Fibroblast of lung (primary cell): ENCODE measurements at places on chromosomes 2 and 18.

DNA sequence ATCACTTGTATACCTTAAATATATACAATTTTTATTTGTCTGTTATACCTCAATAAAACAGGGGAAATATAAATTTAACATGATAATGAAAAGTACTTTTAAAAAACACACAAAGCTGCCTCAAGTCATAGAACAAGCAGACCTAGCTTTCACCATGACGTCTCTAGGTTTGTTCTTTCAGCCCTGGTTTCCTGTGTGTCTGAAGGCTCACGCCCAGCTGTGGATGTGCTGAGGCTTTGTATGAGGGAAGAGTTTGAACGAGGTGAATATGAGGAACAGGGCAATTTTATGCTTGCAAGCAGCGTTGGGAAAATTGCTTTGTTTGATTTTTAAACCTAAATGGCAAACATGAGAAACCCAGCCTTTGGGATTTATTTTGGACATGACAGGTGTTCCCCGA lies 15.3 kb downstream of the SH3RF3 start:
- no peak for DNase-seq

DNA sequence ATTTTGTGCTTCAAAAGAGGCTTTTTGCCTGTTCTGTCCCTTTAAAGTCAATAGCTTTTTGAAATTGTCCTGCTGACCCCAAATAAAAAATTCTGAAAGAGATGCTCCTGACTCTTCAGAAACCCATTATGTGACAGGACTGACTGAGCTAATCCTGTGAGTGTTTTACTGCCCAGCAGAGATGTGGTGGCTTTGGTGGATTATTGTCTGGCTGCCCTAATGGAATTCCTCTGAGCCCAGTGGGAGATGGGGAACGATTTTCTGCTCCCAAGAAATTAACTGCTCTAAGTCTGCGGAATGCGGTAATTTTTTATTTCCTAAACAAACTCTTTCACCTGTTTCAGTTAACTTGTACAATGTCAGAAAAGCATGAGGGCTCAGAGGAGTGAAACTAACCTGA lies 258.2 kb downstream of the IKZF2 start:
- no peak for DNase-seq

DNA sequence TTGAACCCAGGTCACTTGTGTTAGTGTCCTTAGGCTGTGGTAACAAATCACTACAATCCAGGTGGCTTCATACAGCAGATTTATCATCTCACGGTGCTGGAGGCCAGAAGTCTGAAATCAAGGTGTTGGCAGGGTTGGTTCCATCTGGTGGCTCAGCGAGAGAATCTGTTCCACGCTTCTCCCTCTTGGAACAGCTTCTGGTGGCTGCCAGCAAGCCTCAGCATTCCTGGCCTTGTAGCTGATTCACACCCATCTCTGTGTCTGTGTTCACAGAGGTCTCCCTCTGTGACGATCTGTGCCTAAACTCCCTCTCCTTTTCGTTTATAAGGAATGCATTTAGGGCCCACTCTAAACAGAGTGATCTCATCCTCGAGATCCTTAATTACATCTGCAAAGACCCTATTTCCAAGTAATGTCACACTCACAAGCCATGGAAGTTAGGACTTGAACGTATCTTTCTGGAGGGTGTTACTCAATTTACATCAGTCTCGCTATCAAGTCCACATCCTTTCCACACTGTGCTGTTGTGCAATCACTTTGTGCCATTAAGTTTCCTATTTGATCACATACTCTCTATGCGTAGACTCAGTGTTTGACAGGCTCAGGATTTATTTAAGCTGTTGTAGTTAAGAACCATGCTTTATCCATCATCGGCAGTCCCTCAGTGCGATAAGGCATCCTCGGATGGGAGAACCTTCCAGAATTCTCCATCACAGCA lies 164.4 kb downstream of the SOCS6 start:
- peak; percentile 63 for DNase-seq

- DNase-seq, result no peak
Observed at GRCh38 chr2:191176305-191176704, 25.5 kb upstream of the STAT4 start.

DNA sequence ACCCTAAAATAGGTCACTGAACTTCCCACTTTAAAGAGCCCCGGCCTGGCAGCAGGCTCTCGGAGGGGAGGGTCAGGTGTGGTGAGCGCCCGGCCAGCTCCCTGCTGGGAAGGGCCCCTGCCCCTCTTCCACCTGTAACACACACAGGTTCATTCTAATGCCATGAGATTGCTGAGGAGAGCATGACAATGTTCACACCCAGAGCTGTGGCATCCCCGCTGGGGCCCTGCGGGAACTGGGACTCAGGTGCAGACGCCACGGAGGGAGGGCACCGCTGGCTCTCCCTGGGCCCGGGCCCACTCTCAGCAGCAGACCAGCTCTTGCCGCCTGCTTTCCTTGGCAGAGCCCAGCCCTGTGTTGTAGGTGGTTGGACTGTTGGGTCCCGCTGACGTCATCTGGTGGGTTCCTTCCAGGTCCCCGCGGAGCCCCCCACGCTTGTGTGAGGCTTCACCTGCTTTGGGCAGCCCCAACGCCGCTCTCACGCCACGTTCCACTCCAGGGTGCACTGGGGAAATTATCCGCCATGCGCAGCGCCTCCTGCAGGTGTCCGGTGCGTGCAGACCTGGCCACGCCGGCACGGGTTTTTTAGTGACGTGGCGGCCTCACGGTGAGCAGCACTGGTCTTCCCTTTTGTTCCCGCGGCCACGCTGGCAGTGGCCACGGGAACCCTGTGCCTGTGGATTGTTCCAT lies 50.4 kb upstream of the KCNG2 start:
- no peak for DNase-seq

- peak; percentile 51 for DNase-seq
Observed at GRCh38 chr2:163734881-163735684, 725 bp downstream of the FIGN start.

DNA sequence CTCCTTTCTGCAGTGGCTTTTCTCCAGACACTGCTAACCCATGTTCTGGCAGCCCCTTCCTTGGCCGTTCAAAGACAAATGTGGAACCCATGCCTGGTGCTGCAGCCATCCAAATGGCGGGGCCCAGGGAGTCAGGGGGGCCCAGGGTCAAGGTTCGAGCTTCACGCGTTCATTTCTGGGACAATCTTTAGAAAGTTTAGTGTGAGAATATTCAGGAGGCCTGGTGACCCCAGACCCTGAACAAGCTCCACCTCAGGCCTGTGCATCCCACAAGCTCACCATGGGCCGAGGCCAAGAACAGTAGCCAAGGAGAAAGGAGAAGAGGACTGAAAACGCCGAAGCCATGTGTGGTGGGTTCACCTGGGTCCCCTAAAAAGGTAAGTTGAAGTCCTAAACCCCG lies 54.4 kb downstream of the ANKMY1 start:
- no peak for DNase-seq

DNA sequence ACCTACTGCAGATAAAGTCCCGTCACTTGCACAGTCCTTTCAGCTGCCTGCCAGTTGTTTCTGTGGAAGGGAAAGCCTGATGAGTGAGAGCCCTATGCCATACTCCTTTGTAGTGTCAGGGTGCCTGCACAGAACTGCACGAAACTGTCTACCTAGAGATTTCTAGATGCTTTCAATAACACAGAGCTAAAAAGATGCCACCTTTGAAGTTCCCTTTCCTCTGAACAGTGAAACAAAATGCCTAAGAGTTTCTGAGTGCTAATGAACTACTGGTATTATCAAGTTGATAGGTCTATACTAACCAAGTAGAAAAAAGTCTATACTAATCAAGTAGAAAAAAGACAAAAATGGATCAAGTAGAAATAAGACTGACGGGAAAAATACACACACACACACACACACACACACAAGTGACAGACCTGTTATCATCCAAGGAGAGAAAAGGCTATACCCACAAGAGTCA lies 79.0 kb downstream of the TLK1 start:
- no peak for DNase-seq

GRCh38 chr2:56749152-56749752 lies 565.5 kb downstream of the CCDC85A start:
- DNase-seq, result peak; percentile 50

DNA sequence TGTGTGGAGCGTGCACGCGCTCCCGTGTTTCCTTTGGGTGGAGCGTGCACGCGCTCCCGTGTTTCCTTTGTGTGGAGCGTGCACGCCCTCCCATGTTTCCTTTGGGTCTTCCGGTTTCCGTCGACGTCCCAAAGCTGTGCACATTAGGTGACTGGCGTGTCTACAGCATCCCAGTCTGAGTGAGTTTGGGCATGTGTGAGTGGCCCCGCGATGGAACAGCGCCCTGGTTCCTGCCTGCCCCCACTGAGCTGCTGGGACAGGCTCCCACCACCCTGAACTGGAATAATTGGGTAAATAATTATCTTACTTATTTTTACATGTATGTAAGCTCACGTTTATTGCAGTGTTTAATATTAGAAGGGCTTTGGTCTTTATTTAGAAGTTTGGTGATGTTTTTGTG lies 104.2 kb downstream of the AGAP1 start:
- DNase-seq, result no peak

- no peak for DNase-seq
Observed at GRCh38 chr2:195413944-195414343, 243.1 kb upstream of the SLC39A10 start.

DNA sequence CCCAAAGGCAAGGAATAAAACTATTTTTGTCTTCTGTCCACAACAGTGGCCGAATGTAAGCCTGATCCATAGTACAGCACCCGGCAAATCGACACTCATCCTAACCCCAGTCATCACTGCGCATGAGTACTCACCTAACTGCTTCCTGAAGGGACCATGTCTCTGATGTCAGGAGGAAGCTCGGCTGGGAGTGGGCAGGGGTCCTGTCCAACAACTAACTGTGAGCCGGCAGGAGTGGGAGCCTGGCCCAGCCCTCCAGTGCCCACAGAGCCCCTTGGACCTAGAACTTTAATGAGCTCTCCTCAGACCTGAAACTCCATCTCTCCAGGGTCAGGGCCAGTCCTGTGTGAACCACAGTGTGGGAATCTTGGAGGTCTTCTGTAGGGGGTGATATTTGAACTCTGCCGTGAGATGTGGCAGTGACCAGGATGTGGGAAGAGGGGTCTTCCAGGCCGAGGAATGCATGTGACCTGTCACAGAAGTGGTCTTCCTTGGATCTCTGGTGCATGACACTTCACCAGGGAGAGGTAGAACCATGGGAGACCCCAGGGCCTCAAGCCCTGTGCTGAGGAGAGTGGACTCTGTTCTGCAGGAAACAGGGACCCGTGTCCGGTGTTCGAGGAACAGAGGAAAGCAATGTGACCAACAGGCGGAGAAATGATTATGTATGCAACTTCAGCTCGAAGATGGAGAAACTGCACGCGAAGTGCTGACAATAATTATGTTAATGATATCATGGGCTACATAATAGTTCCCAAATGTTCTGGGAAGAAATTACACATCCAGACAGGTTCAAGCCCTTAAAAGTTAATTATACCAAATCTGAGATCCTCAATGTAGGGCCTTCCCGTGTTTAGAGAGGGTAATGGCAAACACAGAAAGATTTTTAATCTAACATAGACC lies 240.1 kb upstream of the HDAC4 start:
- no peak for DNase-seq

DNA sequence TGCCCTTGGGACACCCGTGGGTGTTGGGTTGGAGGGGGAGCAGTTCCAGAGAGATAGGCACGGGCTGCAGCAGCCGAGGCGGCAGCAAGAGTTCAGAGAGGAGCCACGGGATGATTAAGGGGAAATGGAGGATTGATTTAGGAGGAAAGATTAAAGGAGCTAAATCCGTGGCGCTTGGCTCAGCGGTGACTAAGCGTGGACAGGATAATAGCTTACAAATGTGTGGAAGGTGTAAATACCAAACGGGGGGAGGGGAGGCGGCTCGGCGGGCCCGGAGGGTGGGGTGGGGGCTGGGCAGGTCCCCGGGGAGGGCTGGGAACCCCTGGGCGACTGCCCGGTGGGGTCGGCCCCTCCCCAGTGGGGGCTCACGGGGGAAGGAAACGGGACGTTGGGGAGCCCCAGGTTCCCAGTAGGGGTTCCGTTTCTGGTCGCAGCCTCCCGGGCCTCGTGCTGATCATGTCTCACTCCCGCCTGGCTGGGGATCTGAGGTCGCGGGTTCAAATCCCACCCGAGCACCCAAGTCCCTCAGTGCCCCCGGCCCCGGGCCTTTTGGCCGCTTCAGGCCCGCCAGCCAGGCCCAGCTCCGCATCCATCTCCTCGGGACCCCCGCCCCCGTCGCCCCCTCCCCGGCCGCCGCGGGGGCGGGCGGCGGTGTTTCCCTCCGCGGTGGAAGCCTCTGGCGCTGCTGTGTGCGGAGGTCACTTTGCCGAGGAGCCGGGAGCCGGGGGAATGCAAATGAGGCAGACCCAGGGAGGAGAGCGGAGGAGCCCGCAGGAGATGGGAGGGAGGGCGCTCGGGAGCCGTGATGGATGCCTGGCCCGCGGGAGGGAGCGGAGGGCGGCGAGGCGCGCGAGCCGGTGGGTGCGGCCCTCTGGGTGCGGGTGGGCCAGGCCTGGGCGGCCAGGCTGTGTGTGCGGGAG lies 8.1 kb downstream of the ASIC4 start:
- peak; percentile 87 for DNase-seq

DNA sequence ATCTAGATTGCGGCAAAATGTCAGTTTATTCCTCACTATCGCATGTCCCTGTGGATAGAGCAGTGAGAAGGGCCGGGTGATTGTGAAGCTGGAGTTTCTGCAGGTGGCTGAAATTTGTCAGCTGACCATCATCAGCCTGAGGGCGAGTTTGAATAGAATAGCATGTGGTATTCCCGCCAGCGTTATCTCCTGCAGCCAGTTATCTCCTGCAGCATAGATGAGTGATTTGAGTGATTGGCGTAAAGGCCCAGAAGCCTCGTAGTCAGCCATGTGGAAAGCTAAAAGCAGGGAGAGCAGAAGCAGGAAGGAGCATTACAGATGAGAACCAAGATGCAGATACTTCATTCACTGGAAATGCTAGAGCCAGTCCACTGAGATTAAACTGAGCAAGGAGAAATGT lies 65.5 kb downstream of the CABLES1 start:
- no peak for DNase-seq

- DNase-seq, result no peak
Observed at GRCh38 chr2:29201979-29202378, 86.8 kb downstream of the CLIP4 start.

GRCh38 chr2:17191223-17191622 lies 327.0 kb downstream of the RAD51AP2 start:
- DNase-seq, result no peak

DNA sequence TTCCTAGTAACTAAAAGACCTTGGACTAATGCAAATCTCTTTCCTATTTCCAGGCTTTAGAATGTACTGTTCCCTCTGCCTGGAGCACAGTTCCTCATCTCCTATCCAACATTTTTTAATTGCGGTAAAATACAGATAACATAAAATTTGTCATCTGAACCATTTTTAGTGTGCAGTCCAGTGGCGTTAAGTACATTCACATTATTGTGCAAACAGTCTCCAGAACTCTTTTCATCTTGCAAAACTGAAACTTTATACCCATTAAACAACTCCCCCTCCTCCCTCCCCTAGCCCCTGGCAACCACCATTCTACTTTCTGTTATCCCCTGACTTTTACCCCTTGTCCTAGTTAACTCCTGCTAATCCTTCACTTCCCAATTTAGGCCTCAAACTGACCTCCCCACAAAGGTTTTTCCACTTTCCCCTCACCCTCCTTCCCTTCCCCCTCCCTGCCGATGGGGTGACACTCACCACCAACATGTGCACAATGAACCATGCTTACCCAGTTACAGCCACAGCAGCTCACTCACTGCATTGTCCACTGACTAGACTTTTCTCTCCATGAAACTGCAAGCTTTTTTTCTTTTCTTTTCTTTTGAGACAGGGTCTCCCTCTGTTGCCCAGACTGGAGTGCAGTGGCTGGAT lies 54.8 kb downstream of the KIAA2012 start:
- DNase-seq, result no peak
